NCI-H1694 treated with DMSO at 0.1 percent for 48 hours (cell line): ENCODE measurements at places on chromosomes 1 and 21.

GRCh38 chr1:22658385-22659163 is 5.5 kb downstream of the C1QB start:
- no peak for DNase-seq

DNA sequence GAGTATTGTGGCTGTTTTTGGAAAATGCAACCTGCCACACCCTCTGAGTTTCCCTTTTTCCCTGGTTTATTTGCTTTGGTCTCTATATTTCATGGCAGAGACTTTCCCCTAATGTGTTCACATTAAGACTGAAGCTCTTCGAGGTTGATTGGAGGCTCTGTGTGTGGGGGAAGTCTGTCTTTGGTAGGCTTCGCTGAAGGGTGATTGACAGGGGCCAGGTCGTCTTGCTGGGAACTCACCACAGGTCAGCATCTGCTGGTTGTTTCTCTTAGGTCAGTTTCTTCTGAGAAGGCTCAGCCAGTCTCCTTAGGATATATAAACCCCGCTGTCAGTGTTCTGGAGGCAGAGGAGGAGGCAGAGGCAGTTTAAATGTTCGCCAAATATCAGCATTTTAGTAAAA is 249.4 kb downstream of the RPS6KC1 start:
- no peak for DNase-seq

DNA sequence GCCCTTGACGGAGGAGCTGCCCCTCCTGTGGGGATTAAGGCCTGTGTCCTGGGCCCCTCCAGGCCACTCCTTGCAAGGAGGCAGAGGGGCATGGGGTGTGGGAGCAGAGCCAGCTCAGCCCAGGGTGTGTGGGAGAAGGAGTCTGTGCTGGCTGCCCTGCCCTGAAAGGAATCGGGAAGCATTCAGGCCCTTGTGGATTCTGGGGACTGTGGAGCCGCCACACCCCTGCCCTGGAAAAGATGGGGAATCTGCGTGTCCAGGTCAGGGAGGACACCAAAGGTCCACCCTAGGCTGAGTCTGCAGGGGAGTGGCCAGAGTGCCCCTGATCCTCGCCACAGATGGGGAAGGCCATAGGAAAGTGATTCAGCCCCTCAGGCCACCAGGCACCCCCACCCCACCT is 16.5 kb upstream of the PRDM16 start:
- no peak for DNase-seq

DNA sequence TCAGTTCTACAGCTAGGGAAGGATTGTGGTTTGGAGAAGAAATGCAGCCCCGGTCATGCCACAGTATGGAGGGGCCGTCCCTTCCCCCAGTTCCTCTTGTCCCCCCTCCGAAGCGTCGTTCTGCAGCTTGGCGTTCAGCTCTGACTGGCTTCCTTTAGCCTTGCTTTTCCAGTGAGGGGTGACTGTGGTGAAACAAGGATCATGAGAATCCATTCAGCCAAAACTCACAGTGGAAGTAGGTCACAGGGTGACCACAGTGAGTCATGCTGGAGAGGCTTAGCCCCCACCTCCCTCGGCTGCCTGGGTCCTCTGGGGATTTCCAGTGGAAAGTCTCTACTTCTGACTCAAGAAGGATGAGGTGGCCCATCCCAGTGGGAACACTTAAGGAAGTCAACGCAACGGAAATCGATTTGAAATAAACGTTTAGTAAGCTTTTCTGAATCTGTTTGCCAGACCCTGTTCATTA is 37.3 kb upstream of the COL6A2 start:
- no peak for DNase-seq

GRCh38 chr1:178512566-178513277 is at the start of gene TEX35:
Gene TEX35 (plus strand): TSS chr1:178513109. CDS start chr1:178513189, 80 bp downstream.
- no peak for DNase-seq

GRCh38 chr1:38055398-38055797 is 8.8 kb upstream of the POU3F1 start:
- DNase-seq, result no peak
